Prostate gland (tissue), 2 donors: ENCODE measurements at places on chromosomes 2 and 18. TPM values are rescaled to one million over a fixed set of nuclear protein-coding genes. Genes with fewer than 3 reads are reported as not detected.

Gene CERKL
- 3.9 TPM for total RNA-seq

Gene PLA2R1
- total RNA-seq = 10.5 TPM

- H3K27me3 ChIP-seq = no peaks in the 10 kb centered on the region
- no peaks in the 10 kb centered on the region for H3K4me1 ChIP-seq
- no peak overlapping the region for H3K4me3 ChIP-seq
- H3K36me3 ChIP-seq = no peaks in the 10 kb centered on the region
- DNase-seq = no peak
- no peak overlapping the region for H3K27ac ChIP-seq
Measured at GRCh38 chr2:235216901-235217300, 265.1 kb downstream of the SH3BP4 start.

DNA sequence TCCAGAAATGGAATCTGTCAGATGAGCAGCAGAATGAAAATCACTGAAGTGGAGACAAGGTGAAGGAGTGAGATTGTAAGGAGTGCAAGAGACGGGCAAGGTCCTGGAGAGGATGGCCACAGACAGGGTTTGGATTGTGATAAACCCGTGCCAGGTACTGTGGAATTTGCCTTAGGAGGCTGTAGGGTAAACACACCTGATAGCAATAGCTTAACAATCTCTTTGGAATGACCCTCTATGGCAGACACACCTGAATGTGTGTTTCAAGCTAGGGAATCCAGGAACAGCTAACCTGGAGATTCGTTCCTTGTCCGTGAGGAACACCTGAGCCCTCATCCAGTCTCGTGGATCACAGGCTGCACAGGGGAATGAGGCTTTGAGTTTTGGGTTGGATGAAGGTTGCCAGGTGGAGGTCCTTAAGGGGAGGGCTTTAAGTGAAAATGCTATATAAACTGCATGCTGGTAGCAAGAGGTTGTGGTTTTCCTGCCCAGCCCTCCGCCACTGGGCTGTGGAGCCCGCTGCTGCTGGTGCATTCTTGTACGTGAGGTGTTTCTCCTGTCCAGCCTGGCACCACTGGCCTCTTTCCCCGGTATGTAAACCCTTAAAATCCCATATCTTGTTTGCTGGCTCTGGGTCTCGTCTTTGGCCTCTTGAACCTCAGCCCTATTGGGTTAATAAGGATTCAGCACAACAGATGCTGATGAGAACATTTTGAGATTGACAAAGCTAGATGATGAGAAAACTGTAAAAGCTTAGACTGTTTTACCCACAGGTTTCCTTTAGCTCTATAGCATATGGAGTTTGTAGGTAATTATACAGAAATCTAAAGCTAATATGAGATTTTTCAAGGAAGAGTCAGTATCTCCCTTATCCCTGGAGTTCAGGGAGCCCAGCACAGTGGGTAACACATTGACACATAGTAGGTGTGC, 117.9 kb downstream of the ARHGAP15 start:
- no peak overlapping the region for H3K27ac ChIP-seq
- H3K27me3 ChIP-seq = no peaks in the 10 kb centered on the region
- no peaks in the 10 kb centered on the region for H3K4me1 ChIP-seq

GRCh38 chr2:9649261-9649660, 18.5 kb upstream of the YWHAQ start:
- H3K27ac ChIP-seq = no peak overlapping the region
- H3K4me1 ChIP-seq = peaks cover 9% of the 10 kb centered on the region
- DNase-seq = no peak
- H3K36me3 ChIP-seq = no peaks in the 10 kb centered on the region
- H3K27me3 ChIP-seq = no peaks in the 10 kb centered on the region
- H3K4me3 ChIP-seq = no peak overlapping the region

Gene FIGN
- 4.3 TPM for total RNA-seq

DNA sequence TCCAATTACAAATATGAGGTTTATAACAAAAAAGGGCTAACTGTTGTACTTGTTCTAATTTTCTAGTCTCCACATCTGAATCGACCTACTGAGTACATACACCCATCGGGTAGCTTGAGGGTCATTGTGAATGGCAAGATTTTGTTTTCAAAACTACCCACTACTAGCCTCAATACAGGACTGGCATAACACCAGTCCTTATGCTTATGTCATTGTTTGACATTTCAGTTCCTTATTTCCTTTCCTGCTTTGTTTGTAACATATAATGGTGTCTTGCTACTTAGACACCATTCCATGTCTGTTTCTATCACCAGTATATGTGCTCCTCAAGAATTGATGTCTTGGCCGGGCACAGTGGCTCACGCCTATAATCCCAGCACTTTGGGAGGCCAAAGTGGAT, 86.0 kb downstream of the EPHA4 start:
- no peak overlapping the region for H3K4me3 ChIP-seq
- no peaks in the 10 kb centered on the region for H3K4me1 ChIP-seq
- H3K27me3 ChIP-seq = no peaks in the 10 kb centered on the region
- no peaks in the 10 kb centered on the region for H3K36me3 ChIP-seq

DNA sequence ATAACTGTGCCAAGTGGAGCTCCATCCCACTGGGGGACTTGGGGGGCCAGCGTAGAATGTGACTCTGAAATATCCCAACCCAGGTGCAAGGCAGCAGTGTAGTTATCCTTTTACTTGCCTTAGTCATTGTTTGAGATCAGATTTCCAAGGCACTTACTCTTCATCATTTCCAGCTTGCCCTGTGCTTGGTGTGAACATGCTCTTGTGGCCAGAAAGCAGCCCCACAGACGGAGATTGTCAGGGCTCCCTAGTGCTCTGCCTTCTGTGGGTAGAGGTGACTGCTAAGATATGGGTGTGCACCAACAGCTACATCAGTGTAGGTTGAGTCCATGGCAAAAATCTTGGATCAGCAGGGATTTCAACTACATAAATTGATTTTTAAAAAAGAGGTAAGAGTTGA, 2010.0 kb upstream of the PIK3C3 start:
- no peak for DNase-seq
- no peaks in the 10 kb centered on the region for H3K36me3 ChIP-seq
- H3K27me3 ChIP-seq = no peaks in the 10 kb centered on the region

GRCh38 chr18:36960038-36960437, 131.1 kb downstream of the KIAA1328 start:
- H3K27me3 ChIP-seq = no peaks in the 10 kb centered on the region
- no peak overlapping the region for H3K4me3 ChIP-seq
- DNase-seq = no peak
- no peaks in the 10 kb centered on the region for H3K4me1 ChIP-seq
- H3K27ac ChIP-seq = no peak overlapping the region

Gene GPR55
- 3.0 TPM for total RNA-seq

DNA sequence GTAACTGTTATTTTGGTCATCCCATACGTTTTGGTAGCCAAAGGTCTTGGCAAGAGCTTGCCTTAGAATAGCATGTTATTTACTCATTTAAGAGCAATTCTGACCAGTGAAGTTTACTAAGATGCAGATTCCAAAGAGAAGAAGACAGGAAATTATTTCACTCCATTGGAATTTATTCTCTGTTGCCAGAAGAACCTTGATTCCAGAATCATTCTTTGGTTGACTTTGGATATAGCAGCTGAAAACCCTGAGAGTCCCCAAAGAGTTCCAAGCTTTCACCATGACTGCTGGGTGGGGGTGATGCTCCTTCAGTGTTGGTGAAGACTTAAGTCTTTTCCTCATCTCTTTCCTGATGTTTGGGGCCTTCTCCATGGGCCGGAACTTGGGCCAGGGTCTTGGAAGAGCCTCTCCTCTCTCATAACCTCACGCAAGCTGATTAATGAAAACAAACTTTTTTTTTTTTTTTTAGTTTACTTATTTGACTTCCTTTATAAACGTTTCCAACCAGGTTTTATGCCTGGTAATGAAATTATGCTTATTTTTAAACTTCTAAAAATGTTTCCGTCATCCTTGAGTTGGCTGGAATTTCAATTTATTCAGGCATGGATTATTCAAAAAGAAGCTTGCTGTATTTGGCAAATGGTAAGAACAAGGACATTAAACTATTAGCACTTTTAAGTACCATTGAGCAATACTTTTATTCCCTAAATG, 192.0 kb downstream of the MTX2 start:
- peaks cover 2% of the 10 kb centered on the region for H3K27me3 ChIP-seq
- H3K27ac ChIP-seq = no peak overlapping the region
- no peak for DNase-seq
- no peak overlapping the region for H3K4me3 ChIP-seq

DNA sequence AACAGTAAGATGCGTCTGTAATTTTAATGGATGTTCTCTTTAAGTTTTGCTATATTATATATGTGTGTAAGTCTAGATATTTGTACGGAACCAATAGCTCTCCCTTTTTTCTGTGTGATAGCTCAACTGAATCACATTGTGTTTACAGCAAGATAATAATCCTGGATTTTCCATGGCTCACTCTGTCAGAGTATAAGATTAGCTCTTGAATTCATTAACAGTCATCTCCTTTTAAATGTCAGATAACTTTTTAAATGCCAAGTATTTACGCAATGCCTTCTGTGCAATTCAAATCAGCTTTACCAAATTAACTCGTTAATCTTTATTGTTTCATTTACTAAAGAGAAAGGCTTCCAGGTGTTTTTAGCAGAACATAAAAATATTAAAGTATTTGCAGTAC, 76.9 kb downstream of the KIAA2012 start:
- no peaks in the 10 kb centered on the region for H3K4me1 ChIP-seq
- DNase-seq = no peak
- no peak overlapping the region for H3K4me3 ChIP-seq
- no peak overlapping the region for H3K27ac ChIP-seq
- H3K36me3 ChIP-seq = no peaks in the 10 kb centered on the region

GRCh38 chr2:108351889-108352288, 25.9 kb upstream of the SULT1C4 start:
- no peak overlapping the region for H3K4me3 ChIP-seq
- H3K27ac ChIP-seq = no peak overlapping the region
- DNase-seq = no peak
- H3K36me3 ChIP-seq = no peaks in the 10 kb centered on the region
- H3K27me3 ChIP-seq = no peaks in the 10 kb centered on the region
- no peaks in the 10 kb centered on the region for H3K4me1 ChIP-seq

GRCh38 chr2:136124805-136125204, 6.9 kb upstream of the CXCR4 start:
- H3K4me1 ChIP-seq = no peaks in the 10 kb centered on the region
- no peak overlapping the region for H3K27ac ChIP-seq
- no peak overlapping the region for H3K4me3 ChIP-seq
- no peaks in the 10 kb centered on the region for H3K36me3 ChIP-seq
- no peak for DNase-seq

DNA sequence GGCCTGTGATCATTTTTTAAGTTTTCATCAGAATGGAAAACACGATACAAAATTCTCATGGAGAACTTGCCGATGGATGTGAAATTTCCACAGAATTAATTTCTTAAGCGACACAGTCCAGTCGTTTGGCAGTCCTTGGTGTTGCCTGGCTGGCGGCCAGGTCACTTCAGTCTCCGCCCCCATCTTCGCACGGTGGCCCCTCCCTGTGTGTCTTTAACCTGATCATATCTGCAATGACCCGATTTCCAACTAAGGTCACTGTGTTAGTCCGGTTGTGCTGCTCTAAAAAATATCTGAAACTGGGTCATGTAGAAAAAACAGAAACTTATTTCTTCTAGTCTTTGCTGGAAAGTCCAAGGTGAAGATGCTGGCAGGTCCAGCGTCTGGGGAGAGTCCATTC, 44.5 kb upstream of the COPS8 start:
- DNase-seq = no peak
- no peak overlapping the region for H3K27ac ChIP-seq
- no peaks in the 10 kb centered on the region for H3K4me1 ChIP-seq
- no peaks in the 10 kb centered on the region for H3K36me3 ChIP-seq

GRCh38 chr18:79587779-79588635, 91.6 kb upstream of the CTDP1 start:
- no peaks in the 10 kb centered on the region for H3K36me3 ChIP-seq
- no peak for DNase-seq
- H3K27me3 ChIP-seq = no peaks in the 10 kb centered on the region

- no peaks in the 10 kb centered on the region for H3K4me1 ChIP-seq
- no peak for DNase-seq
- H3K27ac ChIP-seq = no peak overlapping the region
- H3K4me3 ChIP-seq = no peak overlapping the region
Measured at GRCh38 chr18:45467945-45468344, 147.3 kb upstream of the SLC14A2 start.

DNA sequence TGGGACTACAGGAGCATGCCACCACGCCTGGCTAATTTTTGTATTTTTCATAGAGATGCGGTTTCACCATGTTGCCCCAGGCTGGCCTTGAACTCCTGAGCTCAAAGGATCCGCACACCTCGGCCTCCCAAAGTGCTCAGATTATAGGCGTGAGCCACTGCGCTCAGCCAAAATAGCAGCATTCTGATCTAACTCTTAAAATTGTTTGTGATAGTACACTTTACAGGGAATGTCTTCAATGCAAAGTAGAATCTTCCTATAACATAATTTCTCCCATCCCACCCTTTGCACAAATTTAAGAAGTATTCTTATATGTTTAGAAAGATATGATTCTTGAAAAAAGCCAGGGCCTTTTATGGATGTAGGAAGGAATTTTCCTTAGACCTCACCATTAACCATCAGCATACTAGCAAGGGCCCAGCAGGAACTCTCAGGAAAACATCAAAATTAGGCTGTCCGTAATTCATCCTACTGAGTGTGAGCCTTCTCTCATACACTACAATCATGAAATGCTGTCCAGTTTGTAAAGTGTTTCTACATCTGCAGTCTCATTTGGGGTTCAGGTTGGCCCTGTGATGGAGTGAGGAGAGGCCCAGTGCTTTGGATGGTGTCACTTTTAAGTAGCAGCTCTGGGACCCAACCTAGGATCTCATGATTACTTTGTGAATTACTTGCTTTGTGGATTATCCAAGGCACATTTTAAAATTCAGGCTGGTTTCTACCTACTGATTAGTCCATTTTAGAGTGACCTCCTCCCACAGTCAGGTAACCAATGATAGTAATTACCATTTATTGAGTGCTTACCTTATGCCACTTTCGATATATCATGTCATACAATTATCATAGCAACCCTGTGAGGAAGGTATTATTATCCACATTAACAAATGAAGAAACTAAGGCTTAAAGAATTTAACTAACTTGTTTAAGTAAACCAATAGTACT, 37.5 kb upstream of the DLX1 start:
- DNase-seq = no peak
- no peaks in the 10 kb centered on the region for H3K36me3 ChIP-seq
- H3K27ac ChIP-seq = no peak overlapping the region
- no peak overlapping the region for H3K4me3 ChIP-seq
- H3K4me1 ChIP-seq = no peaks in the 10 kb centered on the region
- H3K27me3 ChIP-seq = no peaks in the 10 kb centered on the region

DNA sequence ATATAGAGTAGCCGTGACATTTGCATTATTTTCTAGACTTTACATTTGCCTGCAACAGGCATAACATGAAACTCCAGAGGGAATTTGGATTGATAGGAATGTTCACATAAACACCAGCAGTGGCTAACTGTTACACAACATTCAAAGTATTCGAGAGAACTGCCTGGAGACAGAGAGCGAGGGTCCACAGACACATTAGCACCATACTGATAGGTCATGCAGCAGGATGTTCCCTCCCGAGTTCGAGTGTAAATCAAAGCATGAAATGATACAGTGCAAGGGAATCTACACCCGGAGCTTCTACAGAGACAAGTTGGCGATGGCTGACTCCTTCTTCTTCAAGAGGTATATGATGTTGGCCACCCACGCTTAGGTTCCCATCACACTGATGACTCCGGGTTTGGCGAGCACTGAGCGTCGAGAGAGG, 89.5 kb downstream of the COL6A3 start:
- no peak overlapping the region for H3K4me3 ChIP-seq
- H3K27me3 ChIP-seq = no peaks in the 10 kb centered on the region
- H3K36me3 ChIP-seq = no peaks in the 10 kb centered on the region
- no peaks in the 10 kb centered on the region for H3K4me1 ChIP-seq
- H3K27ac ChIP-seq = peak overlapping the region; percentile 27
- DNase-seq = no peak

Gene GLI2
- total RNA-seq = 16.4 TPM
